ENCODE measurements at places on chromosomes 4 and X. TPM values are rescaled to one million over a fixed set of nuclear protein-coding genes. Genes with fewer than 3 reads are reported as not detected.
A peak's percentile ranks its signal among the peaks of the same experiment; 100 is the strongest.

SLC26A1 gene
- under 0.01 TPM for total RNA-seq

SPP1 gene
- 11.3 TPM for total RNA-seq

HPSE gene
- total RNA-seq = 0.43 TPM

- no peak for DNase-seq
Observed at GRCh38 chr4:28354880-28355656, 1494.4 kb downstream of the STIM2 start.

- no peak for DNase-seq
Observed at GRCh38 chr4:170931321-170931720, 841.6 kb upstream of the AADAT start.

GRCh38 chr4:143586080-143586479 lies 72.6 kb downstream of the SMARCA5 start:
- peak; percentile 51 for DNase-seq

- DNase-seq = no peak
Observed at GRCh38 chrX:110432906-110433215, 74.2 kb downstream of the RTL9 start.

MAP7D3 gene
- total RNA-seq = 14.5 TPM

- no peak for DNase-seq
Observed at GRCh38 chr4:126061655-126062054, 746.9 kb downstream of the FAT4 start.

GRCh38 chr4:20203508-20203907 lies 48.2 kb upstream of the SLIT2 start:
- DNase-seq = peak; percentile 81

- no peak for DNase-seq
Observed at GRCh38 chrX:23908219-23909004, 606 bp downstream of the CXorf58 start.

DNA sequence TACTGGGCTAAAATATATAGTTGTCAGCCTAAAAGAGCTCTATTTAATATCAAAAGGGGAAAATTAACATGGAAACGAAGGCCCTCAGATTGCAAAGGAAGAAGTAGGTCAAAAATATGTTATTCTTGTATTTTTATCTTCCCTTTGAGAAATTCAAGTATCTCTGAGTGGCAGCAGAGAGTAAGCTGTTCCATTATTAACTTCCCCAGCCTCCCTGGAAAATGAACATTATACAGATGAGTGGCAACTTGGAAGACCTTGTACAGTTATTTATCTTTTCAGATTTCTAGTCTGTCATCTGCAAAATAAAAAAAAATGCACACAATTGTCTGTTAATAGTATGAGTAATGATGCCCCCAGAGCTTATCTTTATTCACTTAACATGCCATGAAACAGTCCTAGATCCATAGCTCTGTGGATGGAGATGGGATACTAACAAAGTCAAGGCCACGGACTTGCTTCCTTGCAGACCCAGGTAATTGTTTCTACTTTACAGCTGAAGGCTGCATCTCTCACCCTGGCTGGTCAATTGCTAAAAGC lies 93.0 kb downstream of the CORIN start:
- no peak for DNase-seq

DNA sequence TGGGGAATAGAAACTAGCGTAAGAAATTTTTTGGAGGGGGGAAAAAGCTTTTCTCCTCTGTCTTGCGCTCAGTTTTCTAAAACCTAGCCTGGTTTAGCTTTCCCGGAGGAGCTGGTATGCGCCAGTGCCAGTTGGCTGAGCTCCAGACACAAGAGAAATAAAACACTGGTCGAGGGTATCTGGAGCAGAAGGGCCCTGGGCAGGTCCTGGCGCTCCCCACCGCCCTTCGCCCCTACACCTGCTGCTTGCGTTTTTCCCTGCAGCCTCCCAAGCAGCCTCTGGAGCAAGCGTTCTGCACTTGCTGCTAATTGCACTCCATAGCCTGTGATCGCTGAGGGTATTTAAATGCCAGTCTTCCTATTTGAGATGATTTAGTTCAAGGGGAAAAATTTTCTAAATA lies 816 bp downstream of the EREG start:
- DNase-seq = peak; percentile 6

DNA sequence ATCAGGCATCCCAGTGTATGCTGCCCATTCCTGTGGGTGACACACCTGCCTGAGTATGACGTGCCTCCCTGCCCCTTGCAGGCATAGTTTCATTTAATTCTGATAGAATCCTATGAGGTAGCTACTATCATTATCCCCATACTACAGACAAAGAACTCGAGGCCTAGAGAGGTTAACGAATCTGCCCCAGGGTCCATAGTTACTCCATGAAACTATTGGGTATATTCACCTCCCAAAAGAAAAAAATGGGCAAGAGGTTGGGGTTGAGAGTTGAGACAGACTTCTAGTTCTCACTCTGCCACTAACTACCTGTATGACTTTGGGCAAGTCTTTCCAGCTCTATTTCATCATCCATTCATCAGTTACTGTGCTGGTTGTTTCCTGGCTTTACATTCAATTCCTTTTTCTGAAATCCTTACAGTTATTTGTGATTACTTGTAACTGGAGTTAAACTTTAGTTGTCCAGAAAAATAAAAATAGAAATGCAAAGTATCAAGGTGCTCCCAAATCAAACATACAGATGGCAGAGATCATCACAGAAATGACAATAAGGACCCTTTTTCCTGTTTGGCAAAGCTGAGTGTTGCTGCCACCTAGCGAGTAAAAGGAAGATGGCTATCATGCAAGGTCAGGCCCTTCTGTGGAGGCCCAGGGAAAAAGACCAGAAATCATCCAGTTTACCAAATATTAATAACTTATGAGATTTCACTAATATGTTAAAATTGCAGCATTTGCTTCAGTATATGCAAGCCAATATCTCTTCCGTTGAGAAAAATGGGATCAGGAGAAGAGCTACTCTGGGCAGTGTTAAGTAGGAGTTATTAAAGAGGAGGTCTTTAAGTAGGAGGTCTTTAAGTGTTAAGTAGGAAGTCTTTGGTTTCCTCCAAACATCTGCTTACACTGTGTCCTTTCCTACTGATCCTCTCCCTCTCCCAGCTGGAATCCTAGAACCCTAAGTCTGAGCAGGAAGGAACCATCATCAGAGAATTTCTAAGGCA lies 17.1 kb upstream of the MAP7D3 start:
- peak; percentile 47 for DNase-seq

MSANTD1 gene
- 0.64 TPM for total RNA-seq

DNA sequence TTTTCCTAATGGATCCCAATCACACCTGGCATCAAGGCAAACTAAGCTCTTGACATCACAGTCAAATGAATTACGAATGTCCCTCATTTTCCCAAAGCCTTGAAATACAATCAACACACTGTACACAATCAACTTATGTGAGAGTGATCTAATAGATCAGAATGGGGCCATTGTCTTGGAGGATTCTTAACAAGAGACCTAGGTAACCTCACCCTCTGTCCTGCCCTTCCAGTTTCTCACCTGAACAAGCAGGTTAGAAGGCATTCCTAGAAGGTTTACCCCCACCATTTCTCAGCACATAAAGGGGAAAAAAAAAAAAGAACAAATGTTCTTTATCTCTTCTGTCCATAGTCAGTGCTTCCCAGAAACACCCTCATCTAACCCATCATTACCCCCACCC lies 6.3 kb downstream of the SLC39A8 start:
- no peak for DNase-seq

ATP7A gene
- total RNA-seq = 12.1 TPM

ADAM29 gene
- not detected for total RNA-seq

SPANXB1 gene
- total RNA-seq = not detected

DNA sequence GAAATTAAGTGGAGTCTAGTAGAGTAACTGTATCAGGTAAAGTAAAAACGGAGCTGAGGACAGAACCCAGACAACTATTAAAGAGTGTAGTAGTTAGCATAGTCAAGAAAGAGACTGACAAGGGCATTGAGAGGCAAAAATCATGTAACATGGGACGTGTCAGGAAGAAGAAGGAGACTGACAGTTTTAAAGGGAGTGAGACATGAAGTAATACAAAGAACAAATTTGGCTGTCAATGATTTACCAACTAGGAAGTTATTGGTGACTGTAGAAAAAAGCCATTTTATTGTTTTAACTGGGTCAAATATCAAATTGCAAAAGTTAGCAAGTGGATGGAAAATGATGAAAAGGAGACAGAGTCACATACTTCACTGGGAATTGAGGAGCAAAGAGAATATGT lies 422.3 kb downstream of the MAPK10 start:
- no peak for DNase-seq

RHOH gene
- under 0.01 TPM for total RNA-seq

DNA sequence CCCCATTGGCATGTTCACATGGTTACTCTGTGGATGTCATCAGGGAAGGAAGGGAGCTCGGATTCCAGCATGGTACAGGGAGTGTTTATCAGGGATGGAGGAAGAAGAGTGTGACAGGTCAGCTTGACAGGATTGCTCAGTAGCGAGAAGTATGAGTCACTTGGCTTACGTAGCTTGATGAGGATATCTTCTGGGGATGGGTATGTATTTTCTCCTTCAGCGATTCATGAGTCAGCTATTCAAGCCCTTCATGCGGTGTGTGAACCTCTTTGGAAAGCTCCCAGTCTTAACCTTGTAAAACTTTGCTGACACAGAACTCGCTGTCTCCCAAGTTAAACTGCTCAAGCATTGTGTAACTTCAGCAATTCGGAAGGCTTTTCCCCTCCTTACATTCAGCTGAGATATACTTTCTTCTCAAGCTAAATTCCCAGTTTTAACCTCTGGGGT lies 275.4 kb downstream of the ARHGAP10 start:
- DNase-seq = peak; percentile 99

GRCh38 chr4:149980121-149980682 lies 98.0 kb upstream of the DCLK2 start:
- DNase-seq = no peak

- no peak for DNase-seq
Observed at GRCh38 chr4:139746431-139747171, 81.0 kb downstream of the MGST2 start.

- peak; percentile 32 for DNase-seq
Observed at GRCh38 chrX:13387666-13388494, 68.0 kb upstream of the ATXN3L start.

UGT2A1 gene
- total RNA-seq = not detected

KLKB1 gene
- total RNA-seq = not detected

- no peak for DNase-seq
Observed at GRCh38 chr4:153245775-153246174, 41.5 kb downstream of the TRIM2 start.

TEC gene
- 0.32 TPM for total RNA-seq

DNA sequence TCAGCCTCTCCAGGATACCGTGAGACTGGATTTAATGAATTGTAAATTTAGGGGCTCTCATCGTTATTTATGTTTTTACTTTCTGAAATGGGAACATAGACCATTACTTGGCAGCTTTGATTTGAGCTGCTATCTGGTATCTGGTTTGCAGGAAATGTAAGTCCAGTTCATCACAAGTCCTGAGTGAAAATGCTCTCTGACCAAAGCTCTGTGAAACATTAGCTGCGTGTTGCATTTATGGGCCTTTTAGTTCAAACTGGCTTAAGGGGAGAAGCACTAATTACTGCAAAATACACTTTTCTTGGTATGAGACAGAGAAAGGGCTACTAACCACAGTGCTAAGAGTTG lies 420 bp downstream of the CC2D2A start:
- DNase-seq = no peak

TRIML2 gene
- not detected for total RNA-seq

- DNase-seq = peak; percentile 83
Observed at GRCh38 chrX:119729408-119730201, 28.8 kb upstream of the SOWAHD start.

DNA sequence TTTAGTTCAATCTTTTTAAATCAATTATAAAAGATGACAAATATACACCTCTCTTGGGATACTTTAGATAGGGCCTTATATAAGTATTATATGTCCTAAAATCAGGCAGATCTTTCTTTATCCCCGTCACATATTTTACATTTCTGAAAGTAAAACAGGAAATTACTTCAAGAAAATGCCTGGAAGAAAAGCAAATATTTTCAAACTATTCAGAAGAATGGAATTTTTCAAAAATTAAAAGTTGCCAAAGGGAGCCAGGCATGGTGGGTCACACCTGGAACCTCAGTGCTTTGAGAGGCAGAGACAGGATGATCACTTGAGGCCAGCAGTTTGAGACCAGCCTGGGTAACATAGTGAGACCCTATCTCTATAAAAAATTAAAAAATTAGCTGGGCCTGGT lies 34.4 kb downstream of the MGARP start:
- DNase-seq = peak; percentile 16

GRCh38 chrX:69097451-69098236 lies 67.6 kb downstream of the PJA1 start:
- no peak for DNase-seq

DNA sequence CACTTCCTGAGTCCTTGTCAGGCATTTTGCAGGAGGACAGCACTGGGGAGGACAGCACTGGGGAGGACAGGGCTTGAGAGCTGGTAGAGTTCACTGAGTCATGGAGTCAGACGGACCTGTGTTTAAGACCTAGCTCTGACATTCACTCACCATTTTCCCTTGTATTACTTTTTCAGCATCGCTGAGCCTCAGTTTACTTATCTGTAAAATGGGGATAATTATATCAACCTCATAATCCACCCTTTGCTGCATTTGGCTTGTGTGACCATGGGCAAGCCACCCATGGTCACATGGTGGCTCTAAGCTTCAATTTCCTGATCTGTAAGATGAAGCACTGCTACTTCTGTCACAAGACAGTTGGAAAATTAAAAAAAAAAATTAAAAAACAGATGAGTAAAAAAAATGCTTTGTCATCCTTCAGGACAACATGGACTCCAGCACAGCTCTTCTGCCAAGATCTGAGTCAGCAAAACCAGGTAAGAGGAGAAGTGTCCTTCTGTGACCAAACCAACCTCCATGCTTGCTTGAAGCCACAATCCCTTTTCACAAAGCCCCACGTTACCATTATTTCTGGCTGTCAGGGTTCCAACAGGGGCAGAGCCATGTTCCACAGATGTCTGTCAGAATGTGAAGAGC lies 275.5 kb downstream of the RAB28 start:
- DNase-seq = no peak

ZNF275 gene
- total RNA-seq = 13.4 TPM

DNA sequence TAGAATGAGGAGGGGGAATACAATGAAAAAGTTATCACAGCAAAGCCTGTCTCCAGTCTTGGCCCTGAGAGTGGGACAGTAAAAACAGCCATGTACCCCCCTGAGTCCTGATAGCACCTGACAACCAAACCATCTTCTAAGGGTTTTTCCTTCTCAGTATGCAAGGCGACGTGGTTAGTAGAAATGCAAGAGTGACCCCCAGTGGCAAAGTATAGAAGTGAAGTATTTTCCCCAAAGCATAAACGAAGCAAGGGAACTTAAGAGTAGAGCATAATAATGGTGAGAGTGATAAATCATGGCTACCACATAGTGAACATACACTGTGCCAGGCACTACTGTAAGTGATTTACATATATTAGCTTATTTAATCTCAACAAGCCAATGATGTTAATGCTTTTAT lies 52.8 kb downstream of the FAM47C start:
- peak; percentile 38 for DNase-seq

PPP4R3C gene
- total RNA-seq = not detected

- no peak for DNase-seq
Observed at GRCh38 chr4:52966781-52967180, 104.7 kb downstream of the RASL11B start.

ANXA5 gene
- total RNA-seq = 811 TPM

- DNase-seq = peak; percentile 49
Observed at GRCh38 chr4:95362906-95363558, 185.7 kb downstream of the UNC5C start.

- DNase-seq = no peak
Observed at GRCh38 chr4:128244379-128244778, 43.2 kb downstream of the PGRMC2 start.

GRCh38 chrX:118373538-118373937 lies 27.6 kb downstream of the WDR44 start:
- peak; percentile 45 for DNase-seq

Data from fibroblast of villous mesenchyme (primary cell).